ENCODE measurements at places on chromosomes 3 and 15.

- DNase-seq, result no peak
These were observed 143.8 kb downstream of the SV2B start for GRCh38 chr15:91243826-91244225.

DNA sequence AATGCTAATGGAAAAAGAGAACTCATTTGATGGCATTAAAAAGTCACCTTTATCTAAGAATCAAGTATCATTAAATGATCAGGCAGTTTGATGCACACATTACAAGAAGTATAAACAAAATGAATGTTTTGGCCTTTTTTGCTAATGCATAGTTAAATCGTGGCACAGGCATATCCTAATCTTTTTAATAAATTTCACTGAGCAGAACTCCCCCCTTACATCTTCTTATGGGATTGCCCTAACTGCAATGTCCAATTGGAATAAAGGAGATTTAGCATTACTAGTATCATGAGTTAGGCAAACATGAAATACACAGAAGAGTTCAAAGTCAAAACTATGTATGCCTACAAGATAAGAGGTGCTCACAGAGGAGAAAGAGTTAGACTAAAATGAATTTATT is 32.7 kb downstream of the USF3 start:
- no peak for DNase-seq

DNA sequence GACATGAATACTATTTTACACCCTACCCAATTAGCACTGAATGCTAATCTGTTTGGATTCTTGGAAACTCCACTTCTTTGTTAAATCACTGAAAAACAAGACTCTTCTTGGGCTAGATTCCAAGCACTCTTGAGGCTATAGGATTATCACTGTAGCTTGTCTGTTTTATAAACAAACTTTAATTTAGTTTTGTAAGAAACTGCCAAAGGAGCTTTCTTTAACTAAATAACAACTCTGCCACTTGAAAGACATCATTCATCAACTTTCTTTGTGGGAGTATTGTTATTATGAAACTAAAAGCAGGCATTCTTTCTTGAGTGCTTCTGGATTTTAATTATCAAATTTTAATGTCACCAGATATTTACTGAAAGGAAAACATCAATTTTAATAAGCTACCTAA is 24.1 kb downstream of the CBLB start:
- DNase-seq, result no peak

- no peak for DNase-seq
These were observed 204.8 kb downstream of the RSRC1 start for GRCh38 chr3:158314426-158315357.

DNA sequence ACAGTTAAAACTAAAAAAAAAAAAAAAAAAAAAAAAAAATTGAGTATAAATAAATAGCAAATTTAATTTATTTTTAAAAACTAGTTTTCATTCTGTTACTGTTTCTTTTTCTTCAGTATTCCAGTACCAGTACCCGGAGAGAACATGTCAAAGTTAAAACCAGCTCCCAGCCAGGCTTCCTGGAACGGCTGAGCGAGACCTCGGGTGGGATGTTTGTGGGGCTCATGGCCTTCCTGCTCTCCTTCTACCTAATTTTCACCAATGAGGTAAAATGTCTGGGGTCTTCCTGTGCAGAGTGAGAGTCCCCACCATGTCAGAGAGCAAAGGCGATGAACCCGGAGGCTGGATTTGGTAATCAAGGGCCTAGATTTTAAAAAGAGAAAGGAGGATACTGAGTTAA is 4.4 kb downstream of the TMEM43 start:
- no peak for DNase-seq

- DNase-seq, result no peak
These were observed 8.0 kb downstream of the IGSF10 start for GRCh38 chr3:151452841-151453240.

- DNase-seq, result no peak
These were observed 5.6 kb downstream of the SLC25A38 start for GRCh38 chr3:39388741-39389248.

GRCh38 chr15:101051291-101052030 is 132.3 kb downstream of the LRRK1 start:
- no peak for DNase-seq

DNA sequence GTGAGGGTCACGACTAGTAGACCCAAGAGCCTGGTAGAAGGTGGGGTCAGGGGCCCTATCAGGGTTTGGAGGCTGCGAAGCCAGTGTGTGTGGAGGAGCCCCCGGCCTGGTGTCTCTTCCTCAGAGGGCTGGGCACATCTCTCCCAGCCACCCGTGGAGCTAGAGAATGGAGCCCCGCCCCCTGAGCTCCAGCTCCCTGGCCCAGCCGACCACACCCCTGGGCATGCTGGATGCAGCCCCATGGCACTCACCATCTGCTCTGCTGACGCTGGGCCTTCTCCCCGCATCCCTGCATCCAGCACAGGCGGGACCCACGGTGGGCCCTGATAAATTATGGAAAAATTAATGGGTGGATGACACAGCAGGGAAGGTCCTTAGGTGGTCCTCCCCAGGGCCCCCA is 17.5 kb downstream of the ANKRD63 start:
- peak; percentile 27 for DNase-seq

GRCh38 chr3:119619094-119619493 is 21.4 kb downstream of the PLA1A start:
- DNase-seq, result no peak

GRCh38 chr3:120742849-120743365 is 363 bp downstream of the GTF2E1 start:
- DNase-seq, result peak; percentile 15

DNA sequence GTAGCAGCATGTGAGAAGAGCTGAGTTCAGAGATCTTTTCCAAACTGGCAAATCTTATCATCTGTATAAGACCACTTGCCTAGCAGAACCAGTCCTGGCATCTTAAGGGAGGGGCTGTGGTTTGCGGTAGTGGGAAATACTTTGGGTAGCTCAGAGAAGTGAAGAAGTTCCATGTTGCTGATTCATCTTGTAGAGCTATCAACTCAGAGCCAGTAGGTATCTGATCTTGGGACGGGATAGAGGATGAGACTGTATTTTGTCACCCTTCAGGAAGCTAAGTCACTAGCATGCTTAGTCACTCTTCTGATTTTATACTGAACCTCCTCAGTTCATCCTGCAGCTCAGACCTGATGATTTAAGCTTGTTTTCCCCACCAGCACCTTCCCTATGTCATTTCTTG is 211.4 kb downstream of the NR1D2 start:
- DNase-seq, result peak; percentile 95

DNA sequence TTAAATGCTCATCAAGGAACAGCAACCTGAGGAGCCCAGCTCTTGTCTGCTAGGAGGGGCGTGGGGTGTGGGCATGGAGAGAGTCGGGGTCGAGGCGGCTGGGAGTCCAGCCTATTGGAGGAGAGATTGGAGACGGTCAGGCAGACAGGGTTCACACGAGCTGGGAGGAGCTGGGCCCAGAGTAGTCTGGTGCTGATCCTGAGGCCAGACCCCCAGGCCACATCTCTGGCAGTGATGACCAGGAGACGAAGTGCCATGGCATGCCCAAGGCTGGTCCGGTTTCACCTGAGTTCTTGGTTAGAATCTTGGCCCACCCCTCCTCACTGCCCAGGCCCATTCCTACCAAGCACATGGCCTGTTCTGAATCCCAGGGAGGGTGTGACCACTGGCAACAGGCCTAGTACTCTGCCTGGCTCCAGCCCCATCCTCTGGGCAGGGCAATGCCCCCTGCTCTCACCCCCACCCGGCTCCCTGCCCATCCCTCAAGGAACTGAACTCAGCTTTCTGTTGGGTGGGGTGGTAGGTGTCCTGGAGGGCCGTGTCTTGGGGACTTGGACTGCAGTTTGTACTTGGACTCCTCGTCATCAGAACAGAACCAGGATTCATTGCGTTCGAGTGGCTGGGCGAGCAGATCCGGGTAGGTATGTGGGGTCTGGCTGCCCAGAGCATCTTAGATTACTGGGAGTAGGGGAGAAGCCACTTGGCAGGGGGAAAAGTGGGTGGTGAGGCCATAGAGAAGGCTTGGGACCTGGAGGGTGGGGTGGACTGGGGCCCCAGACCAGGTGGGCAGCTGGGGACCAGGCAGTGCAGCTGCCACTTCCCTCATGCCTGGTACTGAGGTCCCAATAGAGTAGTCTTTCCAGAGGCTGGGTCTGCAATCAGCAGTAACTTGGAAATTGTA is 20.8 kb downstream of the SLC28A1 start:
- no peak for DNase-seq

GRCh38 chr3:67706934-67707333 is 52.5 kb upstream of the SUCLG2 start:
- no peak for DNase-seq

DNA sequence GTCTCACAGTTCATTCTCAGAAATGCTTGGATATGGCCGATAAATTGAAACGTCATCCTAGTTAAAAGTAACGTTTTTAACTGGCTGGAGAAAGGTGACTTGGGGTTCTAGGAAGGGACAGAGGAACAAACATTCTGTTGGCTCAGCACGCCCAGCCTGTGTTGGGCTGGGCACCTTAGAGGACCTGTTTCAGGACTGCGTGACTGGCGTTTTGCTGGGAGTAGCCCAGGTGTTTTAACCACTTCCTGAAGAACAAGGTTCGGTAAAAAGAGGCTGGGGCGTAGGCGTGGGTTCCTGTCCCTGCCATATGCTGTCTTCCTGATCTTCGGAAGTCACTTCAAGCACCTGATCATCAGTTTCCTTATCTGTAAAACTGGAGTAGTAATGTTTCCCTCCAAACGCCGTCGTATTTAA is 1.1 kb upstream of the TLNRD1 start:
- DNase-seq, result no peak

GRCh38 chr15:98800437-98801233 is 152.3 kb downstream of the IGF1R start:
- peak; percentile 87 for DNase-seq

DNA sequence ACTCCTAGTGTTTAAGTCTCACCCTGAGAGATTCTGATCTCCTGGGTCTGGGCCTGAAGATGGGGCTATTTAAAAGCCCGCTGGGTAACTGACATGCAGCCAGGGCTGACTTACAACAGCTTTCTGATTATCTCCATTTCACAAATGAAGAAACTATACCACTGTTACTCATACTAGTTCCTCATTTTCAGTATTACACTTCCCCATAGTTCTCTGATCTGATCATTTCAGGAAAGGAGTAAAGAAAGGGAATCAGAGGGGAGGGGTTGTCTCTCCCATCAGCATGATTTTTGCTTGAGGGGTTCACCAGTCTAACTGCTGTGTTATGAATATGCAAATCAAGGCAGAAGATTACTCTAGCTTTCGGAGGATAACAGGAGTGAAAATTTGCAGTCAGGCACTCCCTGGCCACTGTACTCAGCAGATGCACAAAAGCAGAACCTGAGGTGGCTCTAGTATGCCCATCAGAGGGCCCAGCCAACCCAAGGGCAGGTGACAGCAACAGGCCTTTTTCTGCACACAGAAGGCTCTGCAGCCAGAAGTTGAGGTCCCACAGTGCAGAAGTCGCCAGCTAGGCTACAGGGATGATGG is 59.4 kb downstream of the DAPK2 start:
- DNase-seq, result no peak

DNA sequence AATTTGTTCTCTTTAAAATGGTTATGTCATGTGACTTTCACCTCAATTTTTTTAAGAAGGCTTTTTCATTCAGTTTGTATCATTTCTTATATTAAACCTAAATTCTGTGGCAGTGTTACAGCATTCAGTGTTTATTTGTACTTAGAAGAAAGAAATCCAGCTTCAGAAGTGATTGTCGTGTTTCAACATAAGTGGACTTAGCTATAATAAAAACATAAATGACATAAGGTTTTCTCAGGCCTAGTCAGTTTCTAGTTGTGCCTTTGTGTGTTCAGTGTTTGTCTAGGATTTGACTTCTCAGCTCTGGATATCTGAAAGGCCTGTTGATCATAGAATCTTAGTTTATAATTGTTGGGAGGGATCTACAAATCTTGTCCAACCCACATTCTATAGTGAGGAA is 80.5 kb downstream of the STT3B start:
- DNase-seq, result no peak

DNA sequence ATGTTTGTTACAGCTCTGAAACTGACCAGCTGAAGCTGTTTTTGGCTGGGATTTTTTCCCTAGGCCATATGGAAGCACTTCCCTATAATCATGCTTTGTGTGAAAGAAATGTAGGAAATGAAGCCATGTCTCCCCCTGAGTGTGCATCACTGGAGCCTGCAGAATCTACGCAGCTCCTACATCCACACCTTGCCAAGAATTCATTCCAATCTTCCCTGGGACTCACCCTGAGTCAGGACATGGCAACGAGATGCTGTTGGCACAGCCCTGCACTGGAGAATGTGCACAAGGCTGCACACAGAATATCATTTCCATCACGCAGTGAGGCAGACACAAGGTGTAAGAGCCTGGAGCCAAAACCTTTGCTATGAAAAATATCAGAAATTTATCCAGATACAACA is 189.5 kb downstream of the ADAMTSL3 start:
- no peak for DNase-seq

GRCh38 chr3:141644931-141645330 is 93.2 kb upstream of the RNF7 start:
- DNase-seq, result peak; percentile 56

GRCh38 chr15:41558400-41559238 is at the start of gene TYRO3:
Gene TYRO3, plus strand, starts transcription at chr15:41559212. Its CDS starts 46 bp downstream, at chr15:41559258.
- DNase-seq, result no peak

DNA sequence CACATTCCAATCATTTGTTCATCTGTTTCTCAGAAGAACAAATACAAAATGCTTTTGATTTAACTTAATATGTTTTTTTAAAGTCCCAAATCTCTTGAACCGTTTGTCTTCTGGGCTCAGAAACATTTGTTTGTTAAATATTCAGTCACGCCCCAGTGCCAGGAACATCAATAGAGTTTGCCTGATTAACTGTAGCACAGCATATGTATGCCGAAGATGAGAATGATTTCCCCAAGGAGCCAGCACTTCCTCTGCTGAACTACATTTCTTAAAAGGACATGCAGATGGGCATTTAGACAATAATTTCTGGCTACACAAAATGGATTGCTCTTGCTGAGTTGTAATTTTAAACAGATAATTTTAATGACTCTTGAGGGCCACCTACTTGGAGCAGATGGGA is 191.6 kb upstream of the FAM3D start:
- no peak for DNase-seq

DNA sequence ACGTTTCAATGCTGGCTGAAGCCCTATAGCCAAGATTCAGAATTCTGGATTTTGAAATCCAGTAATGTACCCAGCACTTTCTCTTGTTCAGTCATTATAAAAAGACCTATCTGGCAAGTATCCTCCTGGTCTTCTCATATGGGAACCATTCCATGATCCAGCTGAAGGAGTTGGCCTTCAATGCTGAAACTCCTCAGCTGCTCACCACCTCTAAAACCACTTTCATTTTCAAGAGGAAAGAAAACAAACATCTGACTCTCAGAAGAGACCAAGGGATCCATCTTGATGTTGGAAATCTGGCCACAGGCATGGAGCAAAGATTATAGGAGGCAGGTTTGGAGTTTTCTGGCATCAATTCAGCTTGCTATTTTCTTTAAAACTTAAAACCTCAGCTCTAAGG is 235.4 kb downstream of the FMN1 start:
- no peak for DNase-seq

DNA sequence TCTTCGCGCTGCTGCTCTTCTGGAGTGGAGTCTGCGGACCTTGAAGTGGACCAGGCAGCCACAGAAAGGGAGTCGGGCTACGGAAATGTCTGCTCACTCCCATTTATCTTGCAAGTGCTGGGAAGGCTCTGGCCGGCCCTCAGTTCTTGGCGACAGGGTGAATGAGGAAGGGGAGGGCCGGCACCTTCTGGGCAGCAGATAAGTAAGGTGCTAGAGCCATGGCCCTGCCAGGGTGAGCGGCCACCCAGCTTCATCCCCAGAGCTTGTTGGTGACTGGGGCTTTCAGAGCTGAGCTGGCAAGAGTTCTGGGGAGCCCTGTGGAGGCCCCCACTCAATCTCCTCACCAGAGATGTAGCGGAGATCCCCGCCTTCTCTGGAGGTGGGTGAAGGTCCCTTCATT is 103.5 kb downstream of the ASB7 start:
- DNase-seq, result no peak
